ENCODE measurements at places on chromosomes 2 and 18. TPM values are rescaled to one million over a fixed set of nuclear protein-coding genes. Genes with fewer than 3 reads are reported as not detected.

Gene GPR35
- total RNA-seq, result 1.6 TPM

Gene TEKT4
- total RNA-seq, result not detected

Gene RNPEPL1
- 71.0 TPM for total RNA-seq

Gene EMILIN2
- 80.9 TPM for total RNA-seq

Gene ACADL
- not detected for total RNA-seq

Gene EML6
- total RNA-seq, result 25.3 TPM

Gene CRACDL
- total RNA-seq, result not detected

Gene ST8SIA5
- not detected for total RNA-seq

Gene HOXD12
- not detected for total RNA-seq

Gene CABYR
- total RNA-seq, result 2.8 TPM

Gene TXNDC2
- 0.13 TPM for total RNA-seq

Gene CNDP1
- total RNA-seq, result 0.33 TPM

Gene SAG
- 0.04 TPM for total RNA-seq

Gene ACTR3
- total RNA-seq, result 638 TPM

Gene PSMA8
- 0.89 TPM for total RNA-seq

GRCh38 chr2:23446916-23447315, 61.9 kb downstream of the KLHL29 start:
- no peak for DNase-seq

DNA sequence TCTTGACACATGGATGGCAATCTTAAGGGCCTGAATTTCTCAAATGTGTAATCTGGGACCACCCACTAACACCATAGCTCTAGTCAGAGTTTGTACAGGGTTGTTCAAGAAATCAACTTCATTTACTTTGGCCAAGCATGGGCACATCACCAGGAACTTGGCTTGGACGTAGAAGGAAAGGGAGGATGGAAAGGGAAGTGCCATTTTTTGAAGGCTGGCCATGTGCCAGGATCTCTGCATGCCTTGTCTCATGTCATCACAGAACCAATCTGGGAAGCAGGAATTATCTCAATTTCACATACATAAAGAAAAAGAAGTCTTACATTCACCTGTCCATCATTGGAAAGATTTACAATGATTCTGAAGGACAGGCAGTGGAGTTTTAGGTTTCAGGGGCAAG, 128.1 kb downstream of the ANTXR1 start:
- no peak for DNase-seq

- DNase-seq, result no peak
Observed at GRCh38 chr2:203033395-203033794, 18.7 kb downstream of the NBEAL1 start.

DNA sequence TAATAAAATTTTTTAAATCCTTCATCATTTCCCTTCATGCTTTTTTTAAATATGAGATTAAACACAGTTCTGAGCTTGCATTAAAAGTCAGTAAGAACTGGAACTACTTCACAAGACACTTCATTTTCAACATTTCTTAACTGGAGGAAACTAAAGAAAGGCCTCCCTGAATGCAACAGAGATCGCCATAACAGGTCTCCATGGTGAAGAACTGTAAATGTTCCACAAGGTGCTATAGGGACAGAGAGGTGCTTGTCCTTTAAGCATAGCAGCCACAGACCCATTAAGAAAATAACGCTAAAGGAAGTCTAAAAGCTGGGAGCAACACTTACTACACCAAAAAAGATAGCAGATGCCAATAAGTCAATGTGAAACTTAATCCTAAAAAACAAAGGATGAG, 8.5 kb downstream of the STAM2 start:
- no peak for DNase-seq

- DNase-seq, result no peak
Observed at GRCh38 chr18:24443870-24444269, 16.6 kb upstream of the HRH4 start.

DNA sequence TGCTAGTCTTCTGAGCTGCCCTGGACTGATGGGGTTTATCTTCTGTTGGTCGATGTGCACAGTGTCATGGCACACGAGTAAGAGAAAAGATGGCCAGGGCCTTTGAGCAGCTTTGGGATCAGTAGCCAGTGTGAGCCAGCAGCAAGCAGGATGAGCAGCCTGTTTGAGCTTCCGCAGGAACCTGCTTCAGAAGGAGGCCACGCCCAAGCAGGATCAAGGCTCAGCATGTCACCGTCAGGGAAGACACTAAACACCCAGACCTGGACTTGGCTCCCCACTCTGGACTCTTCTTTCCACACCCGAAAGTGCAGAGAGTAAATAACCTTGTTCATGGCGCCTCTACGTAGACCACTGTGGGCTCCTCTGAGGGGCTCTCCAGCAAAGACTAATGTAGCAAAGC, 25.2 kb upstream of the ASB1 start:
- no peak for DNase-seq

GRCh38 chr2:4973973-4974372, 718.2 kb upstream of the SOX11 start:
- no peak for DNase-seq

GRCh38 chr2:226581004-226581403, 218.6 kb downstream of the IRS1 start:
- DNase-seq, result no peak

DNA sequence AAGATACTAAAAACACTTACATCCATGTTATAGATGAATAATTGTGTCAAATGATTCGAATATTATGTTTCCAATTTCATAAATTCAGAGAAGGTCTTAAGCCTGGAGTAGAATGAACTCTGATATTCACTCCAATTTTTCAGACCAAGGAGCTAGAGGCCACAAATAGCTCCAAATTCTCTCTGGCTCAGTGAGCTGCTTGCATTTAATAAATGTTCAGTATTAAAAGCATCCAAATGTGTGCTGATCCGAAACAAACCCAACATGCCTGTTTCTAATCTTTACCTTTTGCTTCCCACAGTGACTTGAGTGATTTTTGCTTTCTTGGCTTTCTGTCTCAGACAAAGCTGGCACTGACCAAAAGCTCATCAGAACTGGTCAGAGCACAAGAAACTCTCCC, 291.4 kb downstream of the CCDC85A start:
- no peak for DNase-seq

DNA sequence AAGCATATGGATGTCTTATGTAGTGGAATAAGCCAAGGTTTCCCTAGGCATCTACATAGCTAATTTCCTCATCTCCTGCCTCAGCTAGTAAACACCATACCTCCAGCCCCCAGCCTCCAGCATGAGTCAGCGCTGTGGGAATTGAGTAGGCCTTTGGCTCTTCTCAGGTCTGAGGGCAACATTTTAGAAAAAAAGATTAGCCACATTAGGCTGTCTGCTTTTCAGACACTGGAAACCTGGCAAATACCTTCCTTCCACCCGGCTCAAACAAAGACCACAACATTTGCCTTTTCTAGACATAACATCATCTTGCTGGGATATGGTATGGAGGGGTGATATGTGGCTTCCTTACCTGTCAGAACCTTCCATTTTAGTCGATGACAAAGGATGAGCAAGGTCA, 6.1 kb upstream of the CCDC195 start:
- DNase-seq, result no peak

- no peak for DNase-seq
Observed at GRCh38 chr2:219131327-219131726, 29.3 kb downstream of the NHEJ1 start.

GRCh38 chr2:124328397-124328796, 303.3 kb downstream of the CNTNAP5 start:
- no peak for DNase-seq

GRCh38 chr2:127418300-127419111, at the start of gene PROC:
PROC (plus strand) TSS chr2:127418427; CDS start chr2:127419943, 1,516 bp downstream.
- no peak for DNase-seq

DNA sequence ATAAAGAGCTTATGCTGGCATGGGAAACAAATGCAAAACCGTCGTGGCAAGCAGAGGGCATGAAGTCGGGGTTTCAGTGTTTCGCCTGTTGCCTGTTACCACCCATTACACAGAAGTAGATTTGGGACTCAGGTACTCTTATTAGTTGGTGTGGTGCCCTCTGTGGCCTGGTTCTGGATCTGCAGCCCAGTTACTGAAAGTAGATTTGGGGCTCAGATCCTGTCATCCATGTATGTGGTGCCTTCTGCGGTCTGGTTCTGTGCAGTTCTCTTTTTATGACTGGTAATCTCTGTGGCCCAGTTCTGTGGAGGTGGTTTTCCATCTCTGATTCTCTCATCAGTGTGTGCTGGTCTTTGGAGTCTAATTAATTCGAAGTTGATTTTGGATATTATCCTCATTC, 45.2 kb downstream of the ADNP2 start:
- no peak for DNase-seq

DNA sequence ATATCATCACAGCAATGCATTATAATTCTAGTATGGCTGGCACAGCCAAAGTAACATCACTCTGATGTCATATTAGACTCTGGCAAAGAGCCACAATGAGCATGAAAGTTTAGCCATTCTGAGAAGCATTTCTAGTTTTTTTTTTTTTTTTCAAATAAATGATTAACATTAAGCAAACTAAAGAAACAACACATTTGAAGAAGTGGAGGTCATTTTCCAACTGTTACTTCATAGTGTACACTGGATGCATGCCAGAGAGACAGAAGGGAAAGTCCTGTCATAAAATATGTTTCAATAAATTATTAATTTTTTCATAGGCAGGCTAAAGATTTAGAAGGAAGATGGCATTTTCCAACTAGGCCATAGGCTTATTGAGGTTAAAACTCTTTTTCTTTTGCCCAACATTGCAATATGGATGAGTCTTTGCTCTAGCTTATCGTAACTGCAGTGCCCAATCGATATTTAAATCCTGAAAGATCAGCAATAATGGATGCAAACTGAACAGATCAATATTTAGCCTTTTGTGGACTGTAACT, 1630.4 kb upstream of the ACVR2A start:
- DNase-seq, result no peak

Data from activated B cell treated with CpG ODN at 0.5 μM for 24 hours (primary cell).